Activated CD8-positive, alpha-beta memory T cell treated with anti-CD3 and anti-CD28 coated beads for 4 hours (primary cell): ENCODE measurements at places on chromosomes 6 and 20.

DNA sequence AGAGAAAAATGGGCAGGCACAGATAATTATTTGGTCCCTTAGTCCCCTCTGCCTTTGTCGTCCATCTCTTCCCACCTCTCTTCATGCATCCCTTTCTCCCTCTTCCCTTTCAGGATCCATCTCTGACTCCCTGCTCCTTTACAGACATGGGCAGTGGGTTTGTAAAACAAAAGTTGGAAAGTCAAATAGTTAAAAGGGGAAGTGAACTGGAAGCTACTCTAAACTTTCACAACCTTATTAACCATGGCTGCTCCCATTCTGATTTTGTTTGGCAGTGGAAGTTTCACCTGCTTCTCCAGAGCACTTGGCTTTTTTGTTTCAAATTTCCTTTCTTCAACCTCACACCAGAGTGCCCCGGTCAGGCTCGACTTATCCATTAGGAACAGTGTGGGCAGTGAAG, 1.2 kb downstream of the HLA-DQA2 start:
- no peak for DNase-seq

DNA sequence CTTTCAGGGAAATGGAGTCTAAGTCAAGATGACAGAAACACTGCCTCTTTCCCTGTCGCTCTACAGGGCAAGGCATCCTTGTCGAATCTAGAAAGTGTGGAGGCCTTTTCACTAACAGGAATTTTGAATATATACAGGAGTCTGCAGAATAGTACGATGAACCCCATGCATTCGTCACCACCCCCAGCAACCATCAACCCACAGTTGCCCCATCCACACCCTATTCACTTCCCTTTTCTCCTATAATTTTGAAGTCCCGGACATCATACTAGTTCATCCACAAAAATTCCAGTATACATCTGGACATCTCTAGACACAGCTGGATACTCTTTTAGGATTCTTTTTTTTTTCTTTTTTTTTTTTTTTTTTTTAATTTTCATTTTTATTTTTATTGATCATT, 80.7 kb upstream of the RIN2 start:
- no peak for DNase-seq

GRCh38 chr6:28167926-28168325, 26.2 kb downstream of the ZKSCAN8 start:
- DNase-seq, result no peak

DNA sequence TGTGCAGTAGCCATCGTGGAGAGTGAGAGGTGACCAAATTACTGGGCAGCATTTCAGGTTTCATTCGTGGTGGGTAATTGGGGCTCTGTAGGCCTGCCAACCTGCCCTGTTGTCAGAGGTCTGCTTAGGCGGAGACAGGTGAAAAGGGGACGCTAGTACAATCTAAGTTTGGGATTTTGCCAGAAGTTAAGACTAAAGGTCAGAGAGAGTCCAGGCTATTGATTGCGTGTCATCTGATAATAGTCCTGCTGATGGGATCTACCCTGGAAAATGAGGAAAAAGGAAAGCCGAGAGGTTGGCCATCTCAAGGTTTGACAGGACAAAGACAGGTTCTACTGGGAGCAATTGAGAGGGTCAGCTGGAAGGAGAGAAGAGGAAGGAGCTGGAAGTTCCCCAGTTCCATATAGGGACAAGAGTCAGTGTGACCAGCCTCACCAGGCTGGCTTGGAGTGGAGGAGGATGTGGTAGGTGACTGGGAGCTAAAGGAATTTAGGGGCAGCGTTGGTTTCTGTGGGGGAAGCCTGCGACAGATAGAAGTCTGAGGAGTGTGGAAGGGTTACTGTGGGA, 10.9 kb downstream of the ARFGEF2 start:
- DNase-seq, result no peak

GRCh38 chr20:38218566-38218885, 42.0 kb downstream of the KIAA1755 start:
- no peak for DNase-seq

DNA sequence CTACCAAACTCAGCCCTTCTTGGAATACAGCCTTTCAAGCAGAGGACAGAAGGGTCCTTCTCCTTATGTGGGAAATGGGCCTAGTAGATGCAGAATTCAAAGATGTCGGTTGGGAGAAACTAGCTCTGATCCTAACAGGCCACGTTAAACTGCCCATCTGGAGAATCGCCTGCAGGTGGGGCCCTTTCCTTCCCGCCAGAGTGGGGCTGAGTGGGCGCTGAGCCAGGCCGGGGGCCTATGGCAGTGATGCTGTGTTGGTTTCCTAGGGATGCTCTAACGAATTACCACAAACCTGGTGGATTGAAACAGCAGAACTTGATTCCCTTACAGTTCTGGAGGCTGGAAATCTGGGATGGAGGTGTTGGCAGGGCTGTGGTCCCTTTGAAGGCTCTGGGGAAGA, 9.1 kb downstream of the MAPK13 start:
- no peak for DNase-seq

DNA sequence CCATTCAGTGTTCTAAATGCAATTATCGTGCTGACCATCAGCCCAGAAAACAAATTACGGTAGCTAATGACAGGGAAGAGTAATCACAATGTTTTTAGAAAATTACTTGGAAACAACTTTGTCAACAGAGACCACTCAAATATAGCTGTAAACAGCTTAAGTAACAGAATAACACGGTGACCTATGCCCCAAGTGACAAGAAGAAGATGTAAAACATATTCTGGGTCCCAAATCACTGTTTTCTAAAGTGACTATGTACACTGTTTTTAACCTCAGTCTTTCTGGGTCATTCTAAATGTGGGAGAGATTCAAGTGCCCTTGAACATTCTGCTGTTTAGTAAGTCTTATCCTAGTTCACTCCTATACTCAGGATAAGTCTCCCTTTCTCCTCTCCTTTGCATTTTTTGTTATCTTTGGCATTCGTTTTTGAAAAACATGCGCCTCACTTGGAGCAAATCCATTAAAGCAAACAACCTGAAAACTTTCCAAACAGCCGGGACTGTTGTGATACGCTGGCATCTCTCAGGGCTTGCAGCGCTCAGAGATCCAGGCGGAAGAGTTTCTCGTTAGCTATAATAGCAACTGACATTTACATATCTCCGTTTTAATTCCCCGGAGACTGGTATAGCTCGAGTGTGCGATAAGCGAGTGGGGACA, 114.5 kb upstream of the SOX4 start:
- DNase-seq, result no peak

DNA sequence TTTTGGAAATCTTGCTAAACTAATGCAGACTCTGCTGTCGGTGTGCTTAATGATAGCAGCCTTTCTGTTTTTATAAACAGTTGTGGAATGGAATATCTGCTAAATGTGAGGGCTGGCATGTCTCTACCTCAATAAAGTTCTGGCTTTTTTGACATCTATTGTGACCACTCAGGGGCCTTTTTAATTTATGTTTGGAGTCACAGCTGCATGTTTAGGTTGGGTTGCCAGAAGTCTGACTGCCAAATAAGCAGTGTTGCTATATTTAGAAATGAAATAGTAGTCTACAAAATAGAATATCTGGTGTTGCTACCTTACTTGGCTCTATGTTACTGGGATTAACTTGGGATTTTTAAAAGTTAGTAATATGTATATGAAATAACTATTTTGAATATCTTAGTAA, 125.1 kb upstream of the LOC128125822 start:
- no peak for DNase-seq

DNA sequence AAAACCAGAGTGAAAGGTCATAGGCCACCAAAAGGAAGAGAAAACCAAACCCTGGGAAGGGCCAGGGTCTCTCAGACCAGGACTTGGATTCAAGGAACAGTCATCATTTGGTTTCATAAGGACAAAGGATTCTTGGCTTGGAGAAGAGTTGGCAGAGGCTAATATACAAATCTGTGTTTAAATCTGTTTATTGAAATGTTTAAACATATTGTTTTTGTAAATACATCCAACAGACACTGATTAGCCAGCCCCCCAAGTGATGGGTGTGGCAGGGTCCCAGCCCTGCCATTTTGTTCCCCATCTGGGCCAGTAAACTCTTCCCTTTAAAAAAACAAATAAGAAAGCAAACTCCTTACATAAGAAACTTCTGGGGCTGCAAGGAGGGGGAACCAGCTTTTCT, 6.1 kb upstream of the ZNF831 start:
- DNase-seq, result no peak

GRCh38 chr20:56816349-56816748, 187.2 kb downstream of the TFAP2C start:
- no peak for DNase-seq

- no peak for DNase-seq
Observed at GRCh38 chr6:136792095-136792409, 225 bp downstream of the MAP3K5 start.

DNA sequence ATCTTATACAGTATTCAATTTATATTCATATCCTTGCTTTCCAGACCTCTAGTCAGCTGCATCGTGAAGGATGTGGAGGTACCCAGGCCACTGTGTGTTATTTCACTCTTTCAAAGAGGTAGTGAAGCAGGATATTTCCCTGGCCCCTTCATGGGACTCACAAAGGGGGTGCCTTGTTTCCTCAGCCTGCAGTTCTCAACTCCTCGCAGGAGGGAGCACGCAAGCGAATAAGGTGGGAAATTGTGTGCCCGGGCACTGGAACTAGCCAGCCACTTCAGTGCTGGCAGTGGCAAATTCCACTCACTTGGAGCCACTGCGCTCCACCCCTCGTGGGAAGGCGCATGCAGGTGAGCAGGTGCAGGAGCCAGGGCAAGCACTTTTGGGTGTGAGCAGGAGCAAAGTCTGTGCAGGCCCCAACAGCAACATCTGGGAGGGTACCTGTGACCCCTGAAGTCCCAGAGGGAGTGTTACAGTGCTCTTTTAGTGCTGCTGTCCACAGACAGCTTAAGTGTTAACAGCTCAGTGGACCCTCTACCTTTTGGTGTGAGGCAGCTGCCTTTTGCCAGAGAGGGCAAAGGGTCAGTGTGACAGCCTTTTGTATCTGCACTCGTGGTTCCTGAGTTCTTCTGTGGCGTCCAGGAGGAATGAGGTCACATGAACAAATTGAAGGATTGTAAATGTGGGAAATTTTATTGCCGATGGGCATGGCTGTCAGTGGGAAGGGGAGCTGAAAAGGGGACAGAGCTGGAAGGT, 49.4 kb upstream of the FAM135A start:
- DNase-seq, result no peak

GRCh38 chr20:45998761-45999160, 9.9 kb upstream of the MMP9 start:
- DNase-seq, result no peak

GRCh38 chr6:144515761-144516160, 230.6 kb downstream of the UTRN start:
- no peak for DNase-seq

DNA sequence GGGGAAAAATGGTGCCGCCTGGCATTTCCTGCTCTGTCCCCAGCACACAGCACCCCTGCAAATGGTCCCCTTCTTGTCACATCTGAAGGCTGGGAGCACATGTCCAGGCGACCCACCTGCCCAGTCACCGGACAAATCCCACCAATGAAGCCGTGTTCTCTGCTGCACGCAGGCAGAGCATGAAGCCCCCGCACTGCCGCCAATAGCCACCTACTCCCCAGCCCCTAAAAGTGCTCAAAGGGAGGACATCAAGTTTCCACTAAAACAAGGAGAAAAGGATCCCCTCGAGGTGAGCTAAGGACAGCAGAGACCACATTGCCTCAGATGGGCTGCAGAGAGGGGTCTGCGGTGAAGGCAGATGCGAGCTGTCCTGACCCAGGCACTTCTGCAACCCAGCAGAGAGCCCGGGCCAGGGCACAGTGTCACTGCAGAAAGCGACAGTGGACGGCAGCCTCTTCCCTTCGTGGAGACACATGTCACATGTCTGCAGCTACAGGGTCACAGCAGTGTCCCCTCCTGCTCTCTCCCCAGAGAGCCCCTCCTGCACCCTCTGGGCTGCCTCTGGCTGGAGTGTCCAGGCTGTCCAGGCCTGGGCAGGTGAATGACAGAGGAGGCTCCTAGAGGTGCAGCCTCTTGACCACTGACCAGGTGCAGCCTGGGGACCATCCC, 221.5 kb downstream of the PREX1 start:
- DNase-seq, result no peak

GRCh38 chr6:68326762-68327161, 308.3 kb upstream of the ADGRB3 start:
- no peak for DNase-seq

GRCh38 chr20:38168791-38169589, 3.9 kb upstream of the TGM2 start:
- no peak for DNase-seq

DNA sequence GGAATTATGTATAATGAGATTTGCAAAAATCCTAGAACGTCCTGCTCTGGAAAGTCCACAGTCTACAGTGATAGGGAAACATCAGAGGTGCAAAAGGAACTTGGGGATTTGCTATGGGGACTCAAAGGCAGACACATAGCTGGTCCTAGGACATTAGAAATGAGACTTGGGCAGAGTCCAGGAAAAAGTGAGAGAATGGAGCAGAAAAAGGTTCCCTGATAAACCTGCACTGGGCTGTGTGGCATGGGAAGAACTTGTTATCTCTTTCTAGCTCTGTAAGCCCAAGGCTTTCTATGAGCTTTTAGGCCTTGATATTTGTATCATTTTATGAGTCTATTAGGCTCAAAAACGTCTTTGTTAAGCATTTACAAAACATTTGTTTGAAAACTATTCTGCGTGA, 15.2 kb downstream of the PRND start:
- DNase-seq, result no peak

DNA sequence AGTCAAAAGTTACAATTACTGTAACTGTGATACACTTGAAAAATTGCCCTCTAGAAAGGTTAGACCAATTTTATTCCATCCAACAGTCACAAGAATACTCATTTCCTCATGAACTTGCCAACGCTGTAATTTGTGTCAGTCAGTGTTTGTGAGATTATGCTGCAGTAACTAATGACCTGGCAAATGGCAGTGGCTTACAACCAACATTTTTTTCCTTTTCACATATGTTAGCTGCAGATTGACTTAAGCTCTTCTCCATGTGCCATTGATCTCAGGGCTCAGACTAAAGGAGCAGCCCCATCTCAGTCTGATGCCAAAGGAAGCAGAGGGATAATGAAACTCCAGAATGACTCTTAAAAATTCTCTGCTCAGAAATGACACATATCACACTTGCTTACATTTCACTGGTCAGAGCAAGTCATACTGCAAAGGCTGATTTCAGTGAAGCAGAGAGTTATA, 92.3 kb upstream of the ELOVL5 start:
- DNase-seq, result no peak

DNA sequence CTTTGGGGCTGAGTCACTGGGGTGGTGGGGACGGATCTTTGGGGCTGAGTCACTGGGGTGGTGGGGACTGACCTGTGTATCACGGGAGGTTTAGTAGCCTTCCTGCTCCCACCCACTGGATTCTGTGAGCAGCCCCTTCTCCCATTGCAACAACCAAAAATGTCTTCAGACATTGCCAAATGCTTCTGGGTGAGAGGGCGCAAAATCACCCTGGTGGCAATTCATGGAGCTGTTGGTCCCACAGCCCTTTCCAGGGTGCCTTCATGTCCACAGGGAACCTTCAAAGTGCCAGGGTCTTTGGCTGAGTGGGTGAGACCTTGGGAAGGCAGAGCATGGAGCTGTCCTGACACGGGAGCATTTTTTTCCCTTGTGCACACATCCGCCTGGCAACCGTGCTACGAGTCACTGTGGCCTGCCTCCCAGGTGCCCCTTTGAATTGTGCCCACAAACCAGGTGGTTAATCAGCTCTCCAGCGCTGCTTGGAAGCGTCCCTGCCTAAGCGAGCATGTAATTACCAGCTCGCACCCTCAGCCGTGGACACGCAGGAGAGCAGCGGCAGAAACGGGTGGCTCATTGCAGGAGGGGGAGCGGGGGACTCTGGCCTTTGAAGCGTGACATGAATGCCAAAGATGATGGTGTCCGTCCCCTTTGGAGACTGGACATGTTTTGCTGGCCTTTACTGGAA, 27.4 kb upstream of the APCDD1L start:
- DNase-seq, result no peak

- DNase-seq, result no peak
Observed at GRCh38 chr20:19659448-19659847, 98.6 kb upstream of the RIN2 start.

GRCh38 chr20:38210741-38211140, 45.7 kb upstream of the TGM2 start:
- DNase-seq, result no peak
